ENCODE measurements at places on chromosomes 16 and 17.

DNA sequence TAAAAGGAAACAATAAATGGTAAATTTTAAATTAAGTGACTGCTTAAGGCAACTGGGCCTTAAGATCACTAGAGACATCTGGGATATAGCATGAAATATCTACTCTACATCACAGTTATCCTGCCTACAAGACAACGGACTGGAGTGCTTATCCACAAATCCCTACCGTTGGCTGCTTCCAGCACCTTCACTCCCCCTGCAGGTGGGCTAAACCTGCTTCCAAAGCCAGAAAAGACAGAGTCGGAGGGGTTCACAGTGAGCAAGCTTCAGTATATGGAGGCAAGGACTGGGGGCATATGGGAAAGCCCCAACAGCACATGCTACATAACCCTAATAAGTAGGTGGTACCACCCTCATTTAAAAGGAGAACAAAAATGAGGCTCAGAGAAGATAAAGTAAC lies 45.3 kb downstream of the GRIN2A start:
- no peak for DNase-seq

- no peak for DNase-seq
Observed at GRCh38 chr17:40417258-40417608, 463 bp downstream of the TOP2A start.

DNA sequence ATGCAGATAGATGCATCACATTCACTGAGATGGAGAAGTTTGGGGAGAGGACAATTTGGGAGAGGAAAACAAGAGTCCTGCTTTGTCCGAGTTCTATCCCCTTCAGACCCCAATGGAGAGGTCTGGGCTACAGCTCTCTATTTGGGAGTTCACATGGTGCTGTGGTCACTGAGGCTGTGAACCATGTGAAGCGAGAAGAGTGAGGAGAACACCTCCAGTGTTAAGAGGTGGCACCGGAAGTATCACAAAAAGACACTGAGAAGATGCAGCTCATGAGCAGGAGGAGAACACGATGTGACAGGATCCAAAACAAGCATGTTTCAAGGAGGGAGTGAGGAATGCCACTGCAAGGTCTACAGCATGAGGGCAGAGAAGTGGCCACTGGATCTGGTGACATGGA lies 39.7 kb downstream of the PIK3R5 start:
- DNase-seq, result no peak

DNA sequence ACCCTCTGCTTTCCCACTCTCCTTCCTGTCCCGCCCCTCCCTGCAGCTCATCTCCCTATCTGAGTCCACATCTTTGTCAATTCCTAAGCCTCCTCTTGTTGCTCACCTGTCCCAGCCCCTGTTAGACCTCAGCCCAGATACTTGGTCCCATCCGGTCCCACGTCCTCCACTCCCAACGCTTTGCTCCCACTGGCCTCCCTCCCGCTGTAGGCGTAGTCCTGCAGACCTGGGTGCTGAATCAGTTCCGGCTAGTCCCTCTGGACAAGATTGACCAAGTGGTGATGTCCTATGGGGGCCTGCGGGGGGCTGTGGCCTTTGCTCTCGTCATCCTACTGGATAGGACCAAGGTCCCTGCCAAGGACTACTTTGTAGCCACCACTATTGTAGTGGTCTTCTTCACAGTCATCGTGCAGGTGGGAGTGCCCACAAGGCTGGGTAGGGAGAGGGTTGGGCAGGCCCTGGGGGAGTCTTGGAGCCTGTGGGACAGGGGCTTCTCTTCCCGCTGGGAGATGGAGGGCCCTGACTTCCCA lies 8.0 kb downstream of the SLC9A5 start:
- DNase-seq, result no peak

DNA sequence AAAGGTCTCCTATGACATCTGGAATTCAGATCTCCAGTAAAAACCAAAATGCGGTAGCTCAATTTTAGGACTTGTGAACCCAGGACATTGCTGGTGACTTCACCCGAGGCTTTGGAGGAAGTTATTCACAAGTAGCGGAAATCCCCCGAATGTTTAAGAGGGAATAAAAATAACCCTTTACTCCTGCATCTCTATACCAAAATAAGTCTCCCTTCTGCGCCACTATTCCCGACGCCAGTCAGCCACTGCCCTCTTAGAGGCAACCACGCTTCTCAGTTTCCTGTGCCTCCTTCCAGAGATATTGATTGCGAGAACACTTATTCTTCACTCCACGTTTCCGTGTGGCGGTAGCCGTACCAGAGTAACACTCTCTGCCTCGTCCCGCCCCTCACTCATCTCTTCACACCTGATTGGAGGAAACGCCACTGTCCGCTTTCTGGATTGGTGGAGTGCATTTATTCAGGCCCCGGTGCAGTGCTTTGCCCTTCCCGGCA lies 27.4 kb downstream of the EMP2 start:
- DNase-seq, result no peak

DNA sequence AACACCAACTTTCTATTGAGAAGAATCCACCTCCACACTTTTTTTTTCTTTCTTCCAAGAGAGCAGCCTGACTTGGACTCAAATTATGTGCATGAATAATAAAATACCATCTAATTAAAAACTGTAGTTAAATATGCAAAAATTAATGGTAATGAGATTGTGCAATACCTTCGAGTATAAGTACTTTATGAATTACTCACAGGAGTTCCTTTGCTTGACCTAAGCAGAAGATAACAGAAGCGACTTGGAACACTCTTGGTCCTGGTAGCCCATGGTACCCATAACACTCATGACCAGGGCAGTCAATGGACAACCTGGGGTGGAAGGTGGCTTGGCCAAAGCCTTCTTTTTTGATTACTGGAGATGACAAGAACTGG lies 203.5 kb upstream of the IRX3 start:
- DNase-seq, result no peak

DNA sequence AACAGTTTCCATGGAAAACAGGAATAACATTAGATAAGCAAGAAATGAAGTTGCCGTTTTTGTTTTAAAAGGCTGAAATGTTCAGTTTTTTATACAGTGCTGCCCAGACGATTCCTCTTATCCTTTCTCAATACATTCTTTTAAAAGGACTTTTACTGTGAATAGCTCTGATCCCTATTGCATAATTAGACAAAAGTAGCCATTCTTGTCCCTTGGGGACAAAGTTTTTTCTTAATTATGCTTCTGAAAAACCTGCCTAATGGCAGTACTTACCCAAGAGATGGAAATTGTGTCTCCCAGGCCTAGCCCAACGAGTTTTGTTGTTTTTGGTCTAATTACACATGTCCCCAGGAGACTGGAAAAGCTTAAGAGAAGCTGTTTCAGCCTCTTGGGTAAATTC lies 27.6 kb downstream of the NXPH3 start:
- DNase-seq, result no peak

- no peak for DNase-seq
Observed at GRCh38 chr16:56438038-56438437, 12.7 kb upstream of the AMFR start.

DNA sequence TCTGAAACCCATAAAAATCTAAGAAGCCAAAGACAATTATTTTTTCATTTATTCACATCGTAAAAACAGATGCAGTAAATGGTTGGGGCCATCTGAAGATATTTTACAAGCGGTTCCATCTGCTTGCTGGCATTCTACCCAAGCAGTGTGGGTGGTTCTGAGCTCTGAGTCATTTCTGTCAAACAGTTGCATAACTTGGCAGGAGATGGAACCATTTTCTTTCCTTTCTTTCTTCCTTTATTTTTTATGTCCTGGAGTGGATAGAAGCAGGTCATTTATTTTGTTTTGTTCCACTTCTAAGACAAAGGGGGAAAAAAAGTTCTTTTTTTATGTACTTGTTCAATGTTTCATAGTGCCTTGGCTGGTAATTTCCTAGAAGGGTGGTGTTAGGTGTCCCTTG lies 1151.9 kb upstream of the GOT2 start:
- no peak for DNase-seq

GRCh38 chr16:89191901-89192185 lies 8.5 kb downstream of the SLC22A31 start:
- DNase-seq, result no peak

DNA sequence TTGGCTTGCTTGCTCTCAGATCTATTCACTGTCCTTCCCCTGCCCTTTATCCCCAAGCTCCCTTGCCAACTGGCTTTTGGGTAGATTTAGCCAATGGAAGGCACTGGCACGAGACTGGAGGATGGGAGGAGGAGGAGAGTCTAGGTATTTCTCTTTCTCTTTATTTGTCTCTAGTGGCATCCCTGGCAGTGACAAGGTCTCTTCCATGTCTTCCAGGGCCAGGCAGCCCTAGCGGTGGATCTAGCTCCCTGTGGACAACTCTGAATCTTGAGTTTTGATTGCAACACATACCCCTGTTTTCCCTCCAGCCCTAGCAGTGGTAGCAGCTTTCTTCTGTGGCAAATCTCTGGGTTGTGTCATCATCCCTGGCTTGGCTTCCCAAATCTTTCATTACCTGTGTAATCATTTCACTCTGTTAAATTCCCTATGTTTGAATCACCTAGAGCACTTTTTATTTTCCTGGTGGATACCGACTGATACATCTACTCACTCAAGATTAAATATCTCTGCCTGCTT lies 171.1 kb upstream of the IRX6 start:
- no peak for DNase-seq

DNA sequence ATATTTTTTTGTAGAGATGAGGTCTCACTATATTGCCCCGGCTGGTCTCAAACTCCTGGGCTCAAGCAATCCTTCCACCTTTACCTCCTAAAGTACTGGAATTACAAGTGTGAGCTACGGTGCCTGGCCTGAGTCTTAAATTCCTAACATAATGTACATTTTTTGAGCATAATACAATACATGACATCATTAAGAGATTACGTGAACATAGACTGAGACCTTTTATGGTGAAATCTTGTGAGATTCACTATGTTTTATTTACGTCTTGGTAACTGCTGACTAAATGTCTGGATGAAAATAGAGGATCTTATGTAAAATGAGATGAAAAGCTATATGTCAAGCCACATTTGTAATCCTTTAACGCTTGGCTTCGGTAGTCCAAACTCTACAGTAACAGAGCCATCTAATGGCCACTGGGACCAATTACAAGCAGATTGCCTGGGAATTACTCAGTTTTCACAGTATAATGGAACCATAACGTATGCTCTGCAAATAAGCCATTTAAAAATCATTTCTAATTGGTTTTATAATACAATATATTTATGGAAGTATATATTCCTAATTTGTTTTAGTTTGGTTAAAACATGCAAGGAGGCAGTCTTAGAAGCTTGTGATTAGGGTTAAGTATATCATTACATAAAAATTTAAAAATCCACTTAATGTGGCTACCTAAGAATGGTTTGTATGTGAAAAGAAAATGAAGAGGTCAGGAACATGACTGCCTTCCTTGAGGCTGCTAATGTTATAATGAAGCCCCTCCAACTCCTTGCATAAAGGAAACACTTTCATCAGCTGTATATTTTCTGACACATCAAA lies 8.1 kb upstream of the EFCAB13 start:
- no peak for DNase-seq

DNA sequence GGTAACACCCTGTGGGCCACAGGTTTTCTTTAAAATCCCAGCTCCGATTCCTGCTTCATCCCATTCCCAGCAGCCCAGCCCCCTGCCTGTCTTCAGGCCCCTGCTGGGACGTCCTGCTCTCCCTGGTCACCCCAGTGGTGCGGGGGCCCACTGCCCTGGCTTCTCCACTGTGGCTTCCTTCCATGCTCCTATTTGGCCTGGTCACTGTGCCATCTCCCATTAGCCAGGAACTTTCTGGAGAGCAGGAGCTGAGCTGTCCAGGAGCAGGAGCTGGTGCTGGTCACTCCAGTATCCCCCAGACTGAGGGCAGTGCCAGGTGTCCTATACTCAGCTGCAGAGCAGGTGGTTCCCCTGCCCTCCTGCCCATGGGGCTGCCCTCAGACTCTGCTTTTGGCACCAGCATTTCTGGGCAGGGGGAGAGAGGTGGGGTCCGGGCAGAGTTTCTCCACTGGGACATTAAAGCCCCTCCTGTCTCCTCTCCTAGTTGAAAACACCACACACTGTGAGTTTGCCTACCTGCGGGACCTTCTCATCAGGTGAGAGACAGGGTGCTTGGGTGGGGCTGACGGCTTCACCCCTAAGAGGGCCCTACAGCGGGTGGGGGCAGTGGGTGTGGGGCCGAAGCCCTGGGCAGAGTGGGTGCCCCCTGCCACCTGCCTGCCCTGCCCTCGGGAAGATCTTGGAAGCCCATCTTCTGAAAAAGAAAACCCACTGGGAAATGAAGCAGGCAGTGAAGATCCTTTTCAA lies 356.2 kb downstream of the SEC14L1 start:
- no peak for DNase-seq

GRCh38 chr16:79537584-79537983 lies 63.0 kb downstream of the MAF start:
- no peak for DNase-seq

- DNase-seq, result no peak
Observed at GRCh38 chr17:65609286-65609685, 47.8 kb upstream of the AXIN2 start.

DNA sequence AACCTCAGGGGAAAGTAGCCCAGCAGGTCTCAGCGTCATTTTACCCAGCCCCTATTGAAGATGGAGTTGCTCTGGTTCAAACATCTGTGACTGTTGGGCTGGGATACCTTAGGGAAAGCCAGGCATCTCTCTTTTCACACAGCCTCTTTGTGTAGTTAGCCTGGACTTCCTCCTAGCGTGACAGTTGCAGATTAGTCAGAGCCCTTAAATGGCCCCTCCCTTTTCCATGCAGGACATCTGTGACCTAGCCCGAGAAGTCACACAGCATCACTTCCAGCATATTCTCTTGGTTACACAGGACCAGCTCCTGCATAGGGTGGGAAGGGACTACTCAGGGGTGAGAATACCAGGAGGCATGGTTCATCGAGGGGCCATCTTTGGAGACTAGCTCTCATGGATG lies 375.0 kb upstream of the RBFOX1 start:
- no peak for DNase-seq

DNA sequence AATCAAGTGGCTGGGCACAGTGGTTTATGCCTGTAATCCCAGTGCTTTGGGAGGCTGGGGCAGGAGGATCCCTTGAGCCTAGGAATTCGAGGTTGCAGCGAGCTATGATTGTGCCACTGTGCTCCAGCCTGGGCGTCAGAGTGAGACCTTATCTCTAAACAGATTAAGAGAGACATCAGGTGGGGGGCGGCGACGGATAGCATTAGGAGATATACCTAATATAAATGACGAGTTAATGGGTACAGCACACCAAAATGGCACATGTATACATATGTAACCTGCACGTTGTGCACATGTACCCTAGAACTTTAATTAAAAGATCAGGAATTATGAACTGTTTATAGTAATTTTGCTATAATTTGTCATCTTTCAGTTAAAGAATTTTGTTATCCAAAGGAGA lies 10.3 kb downstream of the RAD51C start:
- DNase-seq, result no peak

DNA sequence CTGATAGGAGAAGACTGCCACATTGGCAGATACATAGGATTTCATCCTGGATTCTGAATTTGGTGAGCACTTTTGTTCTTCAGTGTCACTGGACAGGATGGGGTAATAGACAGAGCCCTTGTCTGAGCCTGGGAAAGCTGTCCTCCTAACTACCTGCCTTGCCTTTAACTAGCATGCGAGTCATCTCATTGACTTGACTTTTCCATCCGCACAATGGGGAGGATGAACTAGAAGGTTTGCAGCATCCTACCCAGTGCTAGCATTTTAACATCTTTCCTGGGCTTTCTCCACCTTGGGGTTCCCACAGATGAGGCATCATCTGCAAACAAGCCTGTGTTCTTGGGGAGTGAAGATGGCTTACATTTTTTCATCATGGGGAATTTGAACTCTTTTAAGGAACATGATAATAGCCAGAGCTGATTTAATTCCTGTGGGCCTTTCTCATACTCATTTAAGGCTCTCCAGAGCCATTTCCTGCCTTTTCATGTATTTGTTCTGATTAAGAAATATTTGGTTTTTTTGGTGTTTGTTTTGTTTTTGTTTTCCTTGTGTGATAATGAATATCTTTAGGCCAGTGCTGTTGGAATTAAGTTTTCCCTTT lies 139.5 kb downstream of the MSI2 start:
- DNase-seq, result no peak

All from stimulated activated effector memory CD8-positive, alpha-beta T cell treated with anti-CD3 and anti-CD28 coated beads, Interleukin-12 subunit alpha, Interleukin-12 subunit beta, amount 100 ng/mL, for 72 hours (primary cell).